ENCODE measurements at places on chromosomes 2 and 18.

GRCh38 chr2:220219371-220219770 lies 591.9 kb downstream of the SLC4A3 start:
- DNase-seq = no peak

GRCh38 chr2:142112757-142113221 lies 18.0 kb downstream of the LRP1B start:
- DNase-seq = no peak

GRCh38 chr2:17813742-17814473 lies 2.4 kb upstream of the MSGN1 start:
- DNase-seq = no peak

- no peak for DNase-seq
Measured at GRCh38 chr18:8303151-8303755, 306.0 kb upstream of the RAB12 start.

DNA sequence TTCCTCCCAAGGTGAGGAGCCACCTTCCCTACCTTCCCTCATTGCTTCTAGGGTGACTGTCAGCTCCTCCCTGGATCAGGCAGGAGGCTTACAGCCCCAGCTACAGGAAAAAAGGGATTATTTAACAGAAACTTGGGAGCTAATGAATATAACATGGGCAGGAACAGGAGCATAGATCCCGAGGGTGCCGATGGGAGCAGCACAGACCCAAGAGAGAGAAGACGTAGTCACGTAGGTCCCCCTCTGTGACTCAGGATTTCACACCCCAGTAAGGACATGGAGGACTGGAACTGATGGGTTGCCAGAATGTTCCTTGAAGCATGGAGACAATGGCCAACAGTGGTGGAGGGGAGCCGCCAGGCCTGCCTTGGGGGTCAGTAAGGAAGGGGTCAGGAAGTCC lies 10.3 kb upstream of the HDAC4 start:
- no peak for DNase-seq

GRCh38 chr2:207704078-207704477 lies 7.4 kb upstream of the CCNYL1 start:
- DNase-seq = no peak

DNA sequence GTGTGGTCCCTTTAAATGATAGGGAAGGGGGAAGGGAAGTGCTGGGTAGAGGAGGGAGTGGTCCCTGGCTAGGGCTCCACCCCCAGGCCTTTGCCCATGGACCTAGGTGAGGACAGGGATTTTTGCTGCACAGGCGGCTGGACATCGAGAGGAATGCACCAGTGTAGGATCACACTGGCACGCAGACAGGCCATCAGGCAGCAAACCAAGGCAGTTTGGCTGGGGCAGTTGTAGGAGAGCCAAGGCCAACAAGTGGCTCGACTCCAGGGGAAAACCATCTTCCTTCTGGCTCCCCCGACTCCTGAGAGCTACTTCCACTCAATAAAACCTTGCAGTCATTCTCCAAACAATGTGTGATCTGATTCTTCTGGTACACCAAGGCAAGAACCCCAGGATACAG lies 402.0 kb upstream of the LRRTM1 start:
- DNase-seq = no peak

DNA sequence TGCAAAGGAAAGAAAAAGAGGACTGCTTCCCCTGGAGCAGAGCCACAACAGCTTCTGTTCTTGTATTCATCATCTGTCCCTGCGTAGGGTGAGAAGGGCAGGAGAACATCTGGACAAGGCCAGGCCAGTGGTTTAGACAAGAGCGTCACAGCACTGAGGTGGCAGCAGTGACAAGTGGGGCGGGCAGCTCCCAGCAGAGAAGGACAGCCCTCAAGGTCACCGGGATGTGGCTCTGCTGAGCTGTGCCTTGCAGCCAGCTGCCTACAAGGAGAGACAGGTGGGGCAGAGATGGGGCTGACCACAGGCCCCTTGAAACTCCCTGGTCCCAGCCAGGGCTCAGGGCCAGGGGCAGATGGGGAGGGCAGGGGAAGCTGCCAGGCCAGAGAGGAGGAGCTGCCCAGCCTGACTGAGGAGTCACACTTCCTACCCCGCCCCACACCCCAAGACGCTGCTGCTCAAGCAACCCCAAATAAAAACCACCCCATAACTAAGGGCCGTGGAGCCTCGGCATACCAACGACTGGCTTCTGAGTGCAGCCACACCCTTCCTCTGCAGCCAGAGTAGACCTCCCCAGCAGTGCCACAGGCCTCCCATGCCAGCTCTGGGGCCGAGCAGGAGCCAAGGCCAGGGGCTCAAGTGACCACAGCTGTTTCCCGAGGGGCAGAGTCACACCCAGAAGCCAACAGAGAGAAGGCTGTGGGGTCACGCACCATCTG lies 5.4 kb downstream of the RAB11FIP5 start:
- DNase-seq = no peak

GRCh38 chr18:64979791-64980190 lies 771.0 kb upstream of the CDH7 start:
- no peak for DNase-seq

GRCh38 chr2:112728029-112728362 lies 7.2 kb downstream of the NT5DC4 start:
- DNase-seq = no peak

GRCh38 chr2:217478831-217479455 lies 523.9 kb downstream of the TNS1 start:
- no peak for DNase-seq

DNA sequence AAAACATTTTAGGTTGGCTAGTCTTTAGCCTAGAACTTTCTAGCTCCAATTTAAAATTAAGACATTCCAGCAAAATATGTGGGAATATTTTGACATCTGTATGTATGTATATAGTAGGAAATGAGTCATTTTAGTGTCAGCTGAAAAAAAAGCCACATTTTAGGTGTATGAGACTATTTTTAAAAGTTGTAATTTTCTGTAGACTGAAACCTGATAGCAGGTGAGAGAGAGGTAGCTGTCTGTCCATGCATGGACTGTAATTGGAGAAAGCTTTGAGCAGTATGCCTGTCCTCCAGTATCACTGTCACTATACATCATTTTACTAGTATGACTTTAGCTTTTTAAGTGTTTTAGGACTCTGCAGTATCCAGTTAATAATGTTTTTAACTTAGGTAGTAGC lies 26.1 kb upstream of the PPP1R1C start:
- DNase-seq = no peak

GRCh38 chr18:58117786-58118403 lies 73.9 kb downstream of the NEDD4L start:
- DNase-seq = no peak

- no peak for DNase-seq
Measured at GRCh38 chr2:148876202-148876594, 1.2 kb downstream of the KIF5C start.

GRCh38 chr2:19203866-19204265 lies 154.6 kb downstream of the OSR1 start:
- no peak for DNase-seq

- no peak for DNase-seq
Measured at GRCh38 chr2:239460780-239461179, 60.0 kb upstream of the HDAC4 start.

DNA sequence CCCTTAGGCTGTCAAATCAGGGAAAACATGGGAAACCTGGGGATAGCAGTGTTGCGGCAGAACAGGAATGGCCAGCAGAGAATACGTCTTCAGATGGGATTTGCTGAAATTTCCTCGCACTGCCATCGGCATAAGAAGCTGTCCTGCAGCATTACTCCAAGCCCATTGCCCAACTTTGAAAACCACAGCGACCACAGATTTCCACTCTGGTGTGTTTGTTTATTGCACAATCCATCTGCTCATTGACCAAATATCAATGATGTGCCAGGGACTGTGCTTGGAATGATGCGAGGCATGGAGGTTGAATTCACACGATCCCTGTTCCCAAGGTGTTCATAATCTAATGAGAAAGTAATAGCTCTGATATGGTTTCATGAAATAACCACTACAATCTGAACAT lies 383.3 kb upstream of the MYT1L start:
- DNase-seq = no peak

DNA sequence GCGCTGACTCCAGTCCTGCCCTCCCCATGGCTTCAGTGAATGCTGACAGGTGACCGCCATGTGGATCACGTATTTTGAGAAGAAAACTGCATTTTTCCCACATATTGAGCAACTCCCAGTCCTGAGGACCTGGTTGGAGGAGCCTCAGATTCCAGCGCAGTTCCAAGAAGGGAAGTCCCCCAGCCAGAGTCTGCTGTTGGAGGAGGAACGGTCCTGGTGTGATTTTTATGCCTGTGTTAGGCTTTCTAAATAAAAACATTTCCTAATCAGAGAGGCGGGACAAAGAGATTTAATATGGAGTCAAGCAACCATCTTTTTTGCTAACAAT lies 32.3 kb upstream of the COL6A3 start:
- DNase-seq = no peak

DNA sequence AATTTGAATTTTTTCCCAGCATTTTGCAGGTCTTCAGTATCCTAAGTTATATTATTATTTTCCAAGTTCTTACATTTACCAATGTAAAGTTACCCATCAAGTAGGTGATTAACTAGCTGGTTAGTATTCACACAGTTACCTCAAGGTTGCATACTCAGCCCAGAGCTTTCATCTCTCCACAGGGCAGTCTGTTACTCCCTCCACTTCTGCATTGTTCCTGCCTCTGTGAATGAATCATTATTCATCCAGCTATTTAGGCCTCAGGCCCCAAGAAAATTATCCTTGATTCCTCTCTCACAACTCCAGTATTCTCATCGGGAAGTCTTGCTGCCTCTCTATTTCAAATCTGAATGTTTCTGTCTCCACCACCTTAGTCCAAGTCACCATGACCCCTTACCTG lies 92.2 kb downstream of the SMC6 start:
- DNase-seq = no peak

GRCh38 chr18:62048279-62048678 lies 138.6 kb downstream of the PIGN start:
- no peak for DNase-seq

DNA sequence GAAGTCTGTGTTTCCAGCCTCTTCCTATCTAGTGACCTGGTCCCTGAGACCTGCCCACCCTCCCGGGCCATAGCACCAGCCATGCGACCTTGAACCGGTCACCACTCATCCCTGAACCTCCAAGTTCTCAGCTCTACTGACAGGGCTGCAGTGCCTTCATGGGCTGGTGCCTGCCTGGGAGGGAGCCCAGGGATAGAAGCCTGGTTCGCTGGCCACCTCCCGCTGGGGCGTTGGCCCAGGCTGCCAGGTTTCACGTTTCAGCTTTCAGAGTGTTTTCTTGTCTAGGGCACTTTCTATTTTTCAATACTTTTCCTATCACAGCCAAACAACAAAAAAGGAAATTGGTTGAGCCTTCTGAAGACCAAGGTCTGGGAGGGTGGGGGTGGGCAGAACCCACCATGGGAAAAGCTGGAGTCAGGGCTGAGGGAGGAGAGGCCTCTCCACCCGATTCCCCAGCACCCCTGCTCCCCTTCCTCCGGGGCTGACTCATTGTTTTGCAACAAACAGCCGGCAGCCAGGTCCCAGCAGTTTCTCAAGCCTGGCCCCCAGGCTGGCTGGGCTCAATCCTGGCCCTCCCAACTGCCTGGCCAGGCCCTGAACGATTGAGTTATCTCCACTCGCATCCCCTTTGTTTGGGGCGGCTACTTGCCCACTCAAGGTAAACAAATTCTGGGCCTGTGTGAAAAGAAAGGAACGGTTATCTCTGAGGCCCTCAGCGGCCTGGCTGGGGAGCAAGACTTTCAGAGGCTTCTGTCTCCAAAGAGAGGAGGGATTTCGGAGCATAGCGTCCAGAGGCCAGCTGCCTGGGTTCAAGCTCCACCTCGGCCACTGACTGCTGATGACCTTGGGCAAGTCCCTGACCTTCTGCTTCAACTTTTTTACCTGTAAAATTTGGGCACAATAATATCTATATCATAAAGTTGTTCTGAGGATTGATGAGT lies 47.5 kb downstream of the ZFP36L2 start:
- no peak for DNase-seq

GRCh38 chr2:109200616-109201464 lies 71.8 kb downstream of the SH3RF3 start:
- no peak for DNase-seq

GRCh38 chr2:144944546-144945220 lies 424.8 kb upstream of the ZEB2 start:
- no peak for DNase-seq

DNA sequence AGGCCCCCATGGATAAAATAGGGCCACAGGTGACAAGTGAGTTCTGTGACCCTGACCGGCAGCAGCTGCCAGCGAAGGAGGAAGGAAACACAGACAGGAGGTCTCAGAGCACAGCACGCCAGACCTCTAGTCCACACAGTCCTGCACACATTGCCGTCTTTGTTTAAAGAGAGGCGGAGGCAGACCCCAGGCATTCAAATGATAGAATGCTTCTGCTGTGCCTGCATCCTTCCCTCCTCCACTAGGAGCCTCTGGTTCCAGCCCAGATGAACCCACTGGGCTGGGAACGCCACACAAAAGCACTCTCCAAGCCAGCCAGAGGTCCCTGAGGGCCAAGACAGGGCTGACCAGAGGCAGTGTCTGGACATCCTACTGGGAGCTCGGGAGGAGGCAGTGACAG lies 118.7 kb downstream of the KLHL29 start:
- no peak for DNase-seq

DNA sequence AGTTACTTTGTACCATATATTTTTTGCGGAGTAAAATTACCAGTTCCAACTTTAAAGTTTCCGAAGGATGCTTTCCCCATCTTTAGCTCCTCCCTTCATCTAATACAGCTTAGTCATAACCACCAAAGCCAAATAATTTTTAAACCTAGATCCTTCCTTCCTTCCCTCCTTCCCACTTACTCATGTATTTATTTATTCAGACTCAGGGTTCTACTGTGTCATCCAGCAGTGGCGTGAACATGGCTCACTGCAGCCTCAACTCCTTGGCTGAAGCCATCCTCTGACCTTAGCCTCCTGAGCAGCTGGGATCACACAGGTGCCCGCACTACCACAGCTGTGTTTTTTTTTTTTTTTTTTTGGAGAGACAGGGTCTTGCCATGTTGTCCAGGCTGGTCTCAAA lies 4.4 kb downstream of the LPIN2 start:
- DNase-seq = no peak

GRCh38 chr2:229180658-229181057 lies 90.4 kb downstream of the PID1 start:
- DNase-seq = no peak
